Mesenteric fat pad (tissue), 1 donor: ENCODE measurements at places on chromosomes 16 and 17. TPM values are rescaled to one million over a fixed set of nuclear protein-coding genes. Genes with fewer than 3 reads are reported as not detected.

DNA sequence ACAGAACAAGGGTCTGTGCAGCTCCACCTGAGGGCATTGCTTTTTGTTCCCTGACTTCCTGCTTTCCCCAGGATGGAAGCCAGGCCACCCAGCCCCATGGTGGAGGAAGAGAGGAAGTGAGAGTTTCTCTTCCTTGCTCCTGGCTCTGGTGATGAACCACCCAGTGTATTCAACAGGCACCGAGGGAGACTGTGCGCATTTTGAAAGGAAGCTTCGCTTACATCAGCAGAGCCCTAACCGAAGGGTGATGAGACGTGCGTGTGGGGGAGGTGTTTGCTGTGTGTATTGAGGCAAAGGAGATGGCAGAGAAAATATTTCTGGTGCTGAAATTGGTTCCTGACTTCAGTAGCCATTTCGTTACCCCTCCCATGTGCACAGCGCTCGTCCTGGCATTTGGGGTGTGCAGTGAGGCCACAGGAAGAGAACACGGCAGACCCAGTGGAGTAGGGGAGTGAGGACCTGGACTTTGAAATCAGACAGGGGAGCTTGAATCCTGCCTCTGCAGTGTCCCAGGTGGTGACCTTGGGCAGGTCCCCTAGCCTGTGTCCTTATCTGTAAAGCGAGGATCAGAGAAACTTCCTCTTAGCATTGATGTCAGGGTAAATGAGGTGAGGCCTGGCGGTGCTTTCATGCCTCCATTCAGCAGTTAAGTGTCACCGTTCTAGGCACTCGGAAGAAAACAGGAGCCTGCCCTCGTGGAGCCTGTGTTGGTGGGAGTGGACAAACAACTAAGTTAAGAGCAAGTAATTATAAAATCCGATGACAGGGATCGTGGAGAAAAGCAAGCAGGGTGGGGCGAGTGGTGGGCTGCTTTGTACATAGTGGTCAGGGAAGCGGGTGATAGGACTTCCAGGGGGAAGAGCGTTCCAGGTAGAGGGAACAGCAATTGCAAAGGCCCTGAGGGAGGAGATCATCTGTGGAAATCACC lies 7.4 kb downstream of the CMIP start:
- no peak for DNase-seq

GRCh38 chr16:2467528-2468232 lies 3.4 kb upstream of the NTN3 start:
- no peak for DNase-seq

DNA sequence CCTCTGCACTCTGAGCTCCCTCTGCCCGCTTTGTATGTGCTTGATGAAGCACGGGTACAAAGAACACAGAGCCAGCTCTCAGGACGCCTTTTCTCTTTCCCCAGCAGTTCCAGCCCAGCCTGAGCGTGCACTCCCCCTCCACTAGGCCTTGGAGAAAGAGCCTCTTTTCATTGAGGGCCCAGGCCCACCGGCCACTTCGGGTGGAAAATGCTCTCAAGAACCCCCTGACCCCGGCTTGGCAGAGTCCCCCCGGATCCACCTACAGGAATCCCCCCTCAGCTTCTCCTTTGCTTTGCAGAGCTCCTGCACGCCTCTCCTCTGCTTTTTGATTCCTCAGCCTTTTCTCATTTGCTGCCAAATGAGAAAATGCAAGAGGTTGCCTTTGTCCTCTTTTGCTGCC lies 30.2 kb downstream of the MRC2 start:
- no peak for DNase-seq

- no peak for DNase-seq
Observed at GRCh38 chr16:49800876-49801275, 55.0 kb downstream of the ZNF423 start.

- no peak for DNase-seq
Observed at GRCh38 chr17:2028737-2029136, 1.2 kb upstream of the DPH1 start.

RUNDC3A gene
- total RNA-seq = 0.13 TPM

PDF gene
- total RNA-seq = 14.8 TPM
